ENCODE measurements at places on chromosomes 1 and 21. TPM values are rescaled to one million over a fixed set of nuclear protein-coding genes. Genes with fewer than 3 reads are reported as not detected.

- H3K4me3 ChIP-seq = no peak overlapping the region
- H3K27me3 ChIP-seq = no peaks in the 10 kb centered on the region
- no peaks in the 10 kb centered on the region for H3K4me1 ChIP-seq
- no peaks in the 10 kb centered on the region for H3K36me3 ChIP-seq
Observed at GRCh38 chr1:208098773-208099172, 145.4 kb downstream of the PLXNA2 start.

DNA sequence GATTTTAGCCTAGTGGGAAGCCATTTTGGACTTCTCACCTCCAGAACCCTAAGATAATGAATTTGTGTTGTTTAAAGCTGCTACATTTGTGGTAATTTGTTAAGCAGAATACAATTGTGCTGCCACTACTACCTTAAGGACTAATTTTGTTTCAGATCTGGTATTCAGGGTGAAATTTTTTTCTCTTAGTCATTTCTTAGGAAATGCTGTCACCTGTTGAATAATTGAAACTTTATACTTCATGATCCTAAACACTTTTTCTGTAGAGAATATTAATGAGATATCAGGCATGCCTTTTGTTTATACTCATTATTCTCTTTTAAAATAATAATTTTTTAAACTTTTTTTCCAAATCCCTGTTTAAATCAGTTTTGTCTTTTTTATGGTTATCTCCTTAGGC is 246.8 kb downstream of the TGFB2 start:
- H3K4me3 ChIP-seq = no peak overlapping the region
- H3K36me3 ChIP-seq = no peaks in the 10 kb centered on the region
- no peaks in the 10 kb centered on the region for H3K27me3 ChIP-seq
- DNase-seq = no peak
- H3K27ac ChIP-seq = no peak overlapping the region
- H3K4me1 ChIP-seq = no peaks in the 10 kb centered on the region

DNA sequence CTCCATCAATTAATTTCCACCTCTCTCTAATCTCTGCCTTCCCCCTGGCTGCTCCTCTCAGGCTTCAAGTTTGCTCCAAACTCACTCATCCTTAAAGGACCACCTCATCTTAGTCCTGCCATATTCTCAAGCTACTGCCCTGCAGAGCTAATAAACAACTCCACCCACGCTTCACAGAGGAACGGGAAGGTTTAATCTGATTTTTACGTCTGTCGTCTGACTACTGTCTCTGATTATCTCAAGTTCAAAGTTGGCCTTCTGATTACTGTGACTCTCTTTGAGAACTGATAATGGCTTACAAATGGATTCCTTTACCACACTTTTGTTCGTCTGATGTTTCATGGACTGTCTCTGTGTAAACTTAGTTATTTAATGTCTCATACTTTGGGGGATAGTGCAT is 7.6 kb upstream of the CPT2 start:
- H3K4me1 ChIP-seq = no peaks in the 10 kb centered on the region
- no peaks in the 10 kb centered on the region for H3K36me3 ChIP-seq

- H3K27ac ChIP-seq = no peak overlapping the region
- no peak overlapping the region for H3K4me3 ChIP-seq
- DNase-seq = no peak
- H3K36me3 ChIP-seq = no peaks in the 10 kb centered on the region
- no peaks in the 10 kb centered on the region for H3K4me1 ChIP-seq
Observed at GRCh38 chr1:237032029-237032428, 10.0 kb upstream of the RYR2 start.

GRCh38 chr1:94658221-94658620 is 116.7 kb upstream of the F3 start:
- H3K4me1 ChIP-seq = no peaks in the 10 kb centered on the region
- no peak overlapping the region for H3K27ac ChIP-seq
- H3K4me3 ChIP-seq = no peak overlapping the region
- H3K27me3 ChIP-seq = no peaks in the 10 kb centered on the region

- H3K27me3 ChIP-seq = no peaks in the 10 kb centered on the region
- H3K36me3 ChIP-seq = no peaks in the 10 kb centered on the region
- DNase-seq = no peak
- no peak overlapping the region for H3K27ac ChIP-seq
- H3K4me3 ChIP-seq = no peak overlapping the region
Observed at GRCh38 chr21:15692711-15693110, 37.1 kb upstream of the USP25 start.

DNA sequence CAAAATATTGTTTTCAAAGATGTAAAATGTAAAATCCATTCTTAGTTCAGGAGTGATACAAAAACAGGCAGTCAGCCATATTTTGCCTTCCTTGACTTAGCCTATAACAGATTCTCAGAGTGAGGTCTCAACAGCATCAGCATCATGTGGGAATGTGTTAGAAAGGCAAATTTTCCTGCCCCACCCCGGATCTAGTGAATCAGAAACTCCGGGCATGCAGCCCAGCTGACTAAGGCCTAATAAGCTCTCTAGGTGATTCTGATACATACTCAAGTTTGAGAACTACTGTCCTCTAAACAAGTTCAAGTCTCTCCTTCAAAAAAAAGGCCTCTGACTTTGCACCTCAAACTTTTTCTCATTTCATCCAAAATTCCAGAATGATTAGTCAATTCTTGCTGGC is 46.9 kb upstream of the PRRC2C start:
- no peaks in the 10 kb centered on the region for H3K36me3 ChIP-seq
- no peaks in the 10 kb centered on the region for H3K27me3 ChIP-seq
- DNase-seq = no peak
- no peak overlapping the region for H3K27ac ChIP-seq

GRCh38 chr1:119697598-119697997 is 14.1 kb upstream of the PHGDH start:
- no peak overlapping the region for H3K4me3 ChIP-seq
- no peak for DNase-seq
- no peaks in the 10 kb centered on the region for H3K36me3 ChIP-seq
- no peaks in the 10 kb centered on the region for H3K27me3 ChIP-seq

DNA sequence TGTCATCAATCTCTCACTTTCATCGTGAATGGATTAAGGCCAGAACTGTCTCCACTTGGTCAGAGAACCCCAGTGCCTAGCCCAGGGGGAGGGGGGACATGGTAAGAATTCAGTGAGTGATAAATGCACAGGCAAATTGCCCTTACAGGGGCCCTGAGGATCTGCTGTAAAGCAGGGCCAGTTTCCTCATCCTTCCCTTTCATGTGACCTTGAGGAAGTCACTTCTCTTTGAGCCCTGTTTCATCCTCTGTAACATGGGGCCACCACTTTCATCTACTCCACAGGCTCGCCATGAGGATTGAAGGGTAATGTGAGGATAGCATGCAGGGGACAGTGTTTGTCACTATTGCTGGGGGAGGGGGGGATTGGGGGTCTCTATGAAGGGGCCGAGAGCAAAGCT is 28.1 kb upstream of the C1QA start:
- H3K27me3 ChIP-seq = no peaks in the 10 kb centered on the region
- H3K4me3 ChIP-seq = no peak overlapping the region
- H3K27ac ChIP-seq = no peak overlapping the region
- H3K4me1 ChIP-seq = no peaks in the 10 kb centered on the region
- no peaks in the 10 kb centered on the region for H3K36me3 ChIP-seq

- no peak for DNase-seq
- no peaks in the 10 kb centered on the region for H3K36me3 ChIP-seq
- H3K27me3 ChIP-seq = no peaks in the 10 kb centered on the region
- H3K27ac ChIP-seq = no peak overlapping the region
- no peak overlapping the region for H3K4me3 ChIP-seq
- peaks cover 25% of the 10 kb centered on the region for H3K4me1 ChIP-seq
Observed at GRCh38 chr1:192566657-192567056, 8.9 kb upstream of the RGS1 start.

GRCh38 chr1:147496571-147497210 is 44.6 kb upstream of the BCL9 start:
- no peaks in the 10 kb centered on the region for H3K36me3 ChIP-seq
- no peak for DNase-seq
- H3K27ac ChIP-seq = no peak overlapping the region
- H3K4me1 ChIP-seq = peaks cover 4% of the 10 kb centered on the region
- no peaks in the 10 kb centered on the region for H3K27me3 ChIP-seq

Gene SEC16B
- polyA plus RNA-seq = not detected

Gene HAO2
- not detected for polyA plus RNA-seq

Gene C4BPB
- polyA plus RNA-seq = not detected

Gene DPYD
- 43.9 TPM for polyA plus RNA-seq

Gene GPR52
- polyA plus RNA-seq = not detected

Gene ELAVL4
- 0.10 TPM for polyA plus RNA-seq

Gene PRRX1
- not detected for polyA plus RNA-seq

Gene MSH4
- not detected for polyA plus RNA-seq

Gene TESK2
- polyA plus RNA-seq = 3.1 TPM

Gene EPHB2
- polyA plus RNA-seq = not detected

Gene KCNJ9
- not detected for polyA plus RNA-seq

Gene AGBL4
- polyA plus RNA-seq = 0.22 TPM

Gene INKA2
- polyA plus RNA-seq = not detected

Gene TRABD2B
- not detected for polyA plus RNA-seq

All from CD8-positive, alpha-beta memory T cell (primary cell).